ENCODE measurements at places on chromosomes 6 and 20. TPM values are rescaled to one million over a fixed set of nuclear protein-coding genes. Genes with fewer than 3 reads are reported as not detected.

Gene SLC35D3
- polyA plus RNA-seq = 0.10 TPM

Gene OR2H2
- not detected for polyA plus RNA-seq

Gene PDE10A
- 9.3 TPM for polyA plus RNA-seq

Gene SMIM8
- polyA plus RNA-seq = 8.5 TPM

Gene CNR1
- polyA plus RNA-seq = 0.95 TPM

Gene GLP1R
- not detected for polyA plus RNA-seq

Gene ERVFRD-1
- 0.06 TPM for polyA plus RNA-seq

Gene BTN1A1
- not detected for polyA plus RNA-seq

Gene HLA-DQB1
- 1.4 TPM for polyA plus RNA-seq

Gene TP53TG5
- polyA plus RNA-seq = 0.39 TPM

Gene CRISP2
- polyA plus RNA-seq = not detected

Gene IFNGR1
- polyA plus RNA-seq = 39.7 TPM

- peak; percentile 25 for DNase-seq
Observed at GRCh38 chr6:12137480-12137879, 125.4 kb downstream of the HIVEP1 start.

DNA sequence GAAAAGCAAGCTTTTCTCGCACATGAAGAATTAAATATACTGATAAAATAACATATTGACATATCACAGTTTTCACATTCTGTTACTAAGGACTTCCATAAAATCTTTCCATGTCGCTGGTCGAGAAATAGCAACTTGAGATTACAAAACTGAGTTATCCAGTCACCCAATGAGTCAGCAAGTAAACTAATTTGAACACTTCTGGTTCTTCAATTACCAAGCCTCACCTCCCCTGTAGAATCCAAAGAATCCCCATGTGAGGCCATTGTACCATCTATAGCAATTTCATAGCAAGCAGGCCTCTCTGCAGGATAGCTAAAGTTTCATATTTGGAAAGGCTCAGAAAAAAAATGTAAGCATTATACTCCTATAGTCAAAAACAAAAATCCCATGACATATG, 87.3 kb downstream of the PKHD1 start:
- no peak for DNase-seq

- peak; percentile 59 for DNase-seq
Observed at GRCh38 chr6:75438013-75438431, 55.6 kb downstream of the FILIP1 start.

- no peak for DNase-seq
Observed at GRCh38 chr6:156729248-156729647, 47.9 kb upstream of the ARID1B start.

- DNase-seq = no peak
Observed at GRCh38 chr6:77487808-77488425, 24.6 kb upstream of the HTR1B start.

DNA sequence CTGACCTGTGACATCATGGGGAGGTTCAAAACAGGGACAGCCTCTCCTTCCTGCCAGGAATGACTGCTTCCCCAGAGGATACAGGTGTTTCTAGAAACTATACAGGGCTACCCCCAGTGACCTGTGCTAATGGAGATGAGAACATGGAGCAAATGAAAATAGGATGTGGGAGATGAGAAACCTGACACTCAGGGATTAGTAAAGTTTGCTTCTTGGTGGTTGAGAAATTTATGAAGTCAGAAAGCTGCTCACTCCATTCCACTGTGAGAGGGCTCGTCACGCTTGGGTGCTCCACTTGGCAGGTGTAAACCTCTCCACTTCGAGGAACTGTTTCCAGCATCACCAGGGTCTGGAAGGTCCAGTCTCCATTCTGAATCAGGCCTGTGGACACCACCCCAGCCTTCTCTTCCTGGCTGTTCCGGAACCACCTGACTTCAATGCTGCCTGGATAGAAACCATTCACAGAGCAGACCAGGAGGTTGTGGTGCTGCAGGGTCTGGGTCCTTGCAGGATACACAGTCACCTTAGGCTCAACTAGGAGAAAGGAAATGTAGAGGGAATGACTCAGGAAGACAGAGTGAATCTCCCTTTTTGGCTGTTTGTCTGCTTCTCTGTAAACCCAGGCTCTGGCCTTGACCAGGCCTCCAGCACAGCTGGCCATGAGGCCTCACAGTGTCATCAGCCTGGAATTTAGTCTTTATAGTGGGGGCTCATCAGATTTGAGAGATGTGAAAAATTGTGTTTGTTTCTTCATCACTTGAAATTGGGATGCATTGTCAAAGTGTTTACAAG, 10.8 kb downstream of the HLA-DRB5 start:
- no peak for DNase-seq

GRCh38 chr6:44312901-44313788, at the start of gene AARS2:
Gene AARS2, minus strand, starts transcription at chr6:44313347. Its CDS starts 24 bp downstream, at chr6:44313323.
- DNase-seq = peak; percentile 91

DNA sequence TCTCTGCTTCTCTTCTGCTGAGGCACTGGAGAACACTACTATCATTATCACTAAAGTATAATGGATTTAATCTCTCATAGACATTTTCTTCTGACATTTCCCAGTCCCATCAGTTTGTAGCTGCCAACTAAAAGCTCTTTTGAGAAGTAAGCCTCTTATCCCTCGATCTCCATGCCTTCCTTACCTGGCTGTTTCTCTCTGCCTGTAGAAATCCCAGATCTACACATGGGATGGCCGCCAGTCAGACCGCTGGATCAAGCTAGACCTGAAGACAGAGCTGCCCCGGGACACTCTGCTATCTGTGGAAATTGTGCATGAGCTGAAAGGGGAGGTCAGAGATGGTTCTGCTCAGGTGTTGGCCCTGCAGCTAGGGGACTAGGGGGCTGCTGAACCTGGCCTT, 25.4 kb downstream of the CCDC167 start:
- no peak for DNase-seq

GRCh38 chr6:28378644-28379043, 20.9 kb downstream of the ZSCAN12 start:
- DNase-seq = no peak

GRCh38 chr6:44704240-44705150, 317.0 kb downstream of the CDC5L start:
- DNase-seq = no peak

GRCh38 chr6:139016337-139017213, 12.0 kb upstream of the ABRACL start:
- DNase-seq = no peak

DNA sequence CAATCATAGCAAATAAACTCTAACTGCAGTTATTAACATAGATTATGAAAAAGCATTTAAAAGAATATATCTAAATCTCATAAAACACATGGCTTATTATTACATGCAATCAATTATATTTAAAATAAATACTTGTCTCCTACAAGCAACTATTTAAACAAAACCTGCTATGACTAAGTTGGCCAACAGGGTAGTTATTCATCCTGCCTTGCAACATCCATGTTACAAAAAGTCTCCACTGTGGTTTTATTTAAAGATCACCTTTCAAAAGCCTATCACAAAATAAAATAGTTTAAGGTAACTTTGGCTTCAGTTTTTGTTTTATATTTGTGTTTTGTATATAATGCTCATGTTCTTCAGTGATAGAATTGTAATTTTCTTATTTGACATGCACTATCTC, 1127.0 kb upstream of the MAP3K7 start:
- no peak for DNase-seq

DNA sequence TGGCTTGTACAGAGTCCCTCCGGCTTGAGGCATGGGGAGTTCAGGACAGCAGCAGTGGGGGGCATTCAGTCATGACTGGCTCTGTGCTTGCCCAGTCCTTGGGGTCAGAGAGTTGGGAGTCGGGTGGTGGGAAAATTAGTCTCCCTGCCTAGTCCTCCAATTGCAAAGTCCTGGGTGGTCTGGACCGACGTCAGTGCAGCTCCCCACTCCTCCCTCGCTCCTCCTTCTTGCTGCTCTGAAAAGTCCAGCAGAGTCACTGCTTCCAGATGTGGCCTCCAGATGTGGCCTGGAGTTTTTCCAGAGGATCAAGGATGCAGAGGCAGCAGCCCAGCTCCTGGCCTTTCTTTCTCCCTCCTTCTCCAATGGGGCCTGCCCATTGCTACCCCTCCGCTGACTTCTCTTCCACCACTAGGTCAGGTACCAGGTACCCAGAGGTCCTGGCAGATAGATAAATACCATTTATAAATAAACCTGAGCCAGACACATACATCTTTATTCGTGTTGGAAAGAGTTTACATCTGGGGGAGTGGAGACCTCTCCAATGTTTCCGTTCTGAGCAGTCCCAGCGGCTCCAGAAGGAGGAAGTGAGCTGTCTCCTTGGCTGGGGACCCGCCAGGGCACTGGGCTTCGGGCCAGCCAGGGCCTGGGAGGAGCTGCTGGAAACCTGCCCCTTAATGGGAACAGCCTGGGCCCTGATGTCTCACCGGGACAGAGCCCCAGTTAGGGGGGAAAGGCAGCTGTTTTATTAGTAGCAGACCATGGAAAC, 49.0 kb upstream of the RNF24 start:
- peak; percentile 98 for DNase-seq

DNA sequence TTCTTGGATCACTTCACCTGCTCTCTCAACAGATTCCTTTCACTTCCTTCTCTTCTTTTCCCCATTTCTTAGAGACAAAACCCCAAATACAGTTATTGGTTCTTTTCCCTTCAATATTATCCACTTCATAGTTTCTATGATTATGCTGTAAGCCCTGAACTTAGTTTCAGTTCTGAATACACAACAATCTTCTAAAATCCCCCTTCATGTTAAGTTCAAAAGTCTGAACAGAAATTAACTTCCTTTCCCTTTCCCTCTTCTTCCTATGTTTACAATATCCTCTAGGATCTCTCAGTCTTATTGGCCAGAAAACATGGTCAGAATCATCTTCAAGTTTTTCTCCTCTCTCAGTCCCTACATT, 57.7 kb downstream of the OGFRL1 start:
- DNase-seq = no peak

Data from muscle of arm (tissue), 14 donors.